Left renal cortex interstitium (tissue), 4 donors: ENCODE measurements at places on chromosomes 5 and 9.

DNA sequence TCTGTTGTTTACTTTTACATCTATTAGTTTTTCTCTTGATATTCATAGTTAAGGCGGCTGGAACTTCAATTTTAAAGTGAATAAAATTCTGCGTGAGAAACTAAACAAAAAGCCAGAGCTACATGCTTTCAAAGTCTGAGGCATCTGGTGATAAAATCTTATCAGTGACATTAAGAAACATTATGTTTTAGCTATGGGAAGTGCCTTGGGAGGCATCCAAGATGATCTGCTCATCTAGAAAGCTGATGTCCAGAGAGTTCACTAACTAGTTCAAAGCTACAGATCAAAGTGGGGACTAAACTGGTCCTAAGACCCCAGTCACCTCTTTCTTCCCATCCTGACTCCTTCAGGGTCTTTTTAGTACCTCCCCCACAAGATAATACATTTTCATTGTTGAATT, 37.2 kb downstream of the MRPS27 start:
- DNase-seq: no peak

GRCh38 chr5:6636293-6636692, 3.1 kb downstream of the SRD5A1 start:
- DNase-seq: no peak

GRCh38 chr9:94945197-94946144, 219.0 kb downstream of the AOPEP start:
- no peak for DNase-seq

- no peak for DNase-seq
These were observed 950 bp upstream of the FNBP1 start for GRCh38 chr9:130043654-130044623.

DNA sequence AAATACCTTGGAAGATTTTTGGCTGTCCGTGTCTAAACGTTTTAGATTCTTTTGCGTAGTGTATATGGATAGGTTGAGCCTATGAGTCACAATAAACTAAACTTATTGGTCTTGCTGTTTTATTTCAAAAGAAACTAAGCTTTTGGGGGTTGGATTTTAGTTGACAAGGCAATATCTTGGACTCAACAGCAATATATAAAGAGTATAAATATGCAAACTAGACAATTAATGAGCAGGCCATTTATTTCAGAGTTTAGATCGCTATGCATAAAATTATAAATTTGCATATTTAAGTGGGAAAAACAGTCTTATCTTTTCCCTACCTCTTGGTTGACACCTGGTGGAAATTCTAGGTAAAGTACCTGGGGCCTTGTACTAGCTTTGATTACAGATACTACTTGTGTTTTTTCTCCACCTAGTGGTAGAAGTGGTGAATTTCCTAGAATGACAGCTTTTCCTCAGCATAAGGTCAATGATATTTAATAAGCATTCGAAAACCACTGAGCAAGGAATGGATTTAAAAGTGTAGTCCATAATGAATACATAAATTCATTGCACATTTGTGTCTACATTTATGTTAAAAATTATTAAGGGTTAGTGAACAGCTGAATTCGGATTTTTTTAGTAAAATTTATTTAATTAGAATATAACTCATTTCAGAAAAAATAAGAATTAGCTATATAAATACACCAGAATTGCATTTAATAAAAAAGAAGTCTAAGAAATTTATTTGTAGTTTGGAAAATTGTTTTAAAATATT, 1.7 kb upstream of the ARRDC3 start:
- peak; percentile 70 for DNase-seq
